HFFc6 (cell line): ENCODE measurements at places on chromosomes 5 and 9.

GRCh38 chr5:40828021-40828631, 6.9 kb downstream of the RPL37 start:
- no peak for DNase-seq

GRCh38 chr5:147956064-147956841, 49.9 kb upstream of the C5orf46 start:
- no peak for DNase-seq

DNA sequence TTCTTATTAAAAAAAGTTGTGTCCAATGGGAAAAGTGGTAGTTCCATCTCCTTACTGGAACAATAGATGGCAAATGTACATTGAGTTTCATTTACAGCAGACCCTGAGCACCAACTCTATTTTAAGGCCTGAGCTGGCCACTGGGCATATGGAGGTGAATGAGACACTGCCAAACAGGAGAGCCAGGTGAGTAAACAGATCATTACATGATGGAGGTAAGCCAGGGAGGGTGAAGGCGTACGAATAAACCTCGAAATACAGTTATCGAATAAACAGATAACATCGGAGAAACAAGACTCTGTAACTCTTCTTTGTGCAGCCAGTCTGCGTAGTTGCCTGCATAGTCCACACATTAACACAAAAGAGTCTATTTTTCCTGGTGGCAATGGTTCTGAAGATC, 446.4 kb upstream of the KLF4 start:
- no peak for DNase-seq

GRCh38 chr9:17401858-17402257, 177.0 kb upstream of the SH3GL2 start:
- no peak for DNase-seq

DNA sequence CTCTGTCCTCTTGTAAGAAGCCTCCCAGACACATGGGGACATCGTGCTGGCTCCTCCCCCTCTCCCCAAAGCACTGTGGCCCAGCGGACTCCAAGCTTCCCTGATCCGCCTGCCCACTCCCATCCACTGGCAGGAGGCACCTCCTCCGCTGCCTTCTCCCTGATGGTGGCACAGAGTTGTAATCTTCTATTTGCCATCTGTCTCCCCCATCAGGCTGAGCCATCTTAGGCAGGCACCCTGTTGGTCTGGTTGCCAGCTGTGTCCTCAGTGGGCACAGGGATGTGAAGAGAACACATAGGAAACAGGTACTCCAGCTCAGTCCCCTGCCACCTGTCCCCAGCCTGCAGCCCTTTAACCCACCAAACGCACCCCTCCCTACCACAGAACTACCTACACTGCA, 5.4 kb upstream of the ZDHHC12 start:
- DNase-seq, result no peak

DNA sequence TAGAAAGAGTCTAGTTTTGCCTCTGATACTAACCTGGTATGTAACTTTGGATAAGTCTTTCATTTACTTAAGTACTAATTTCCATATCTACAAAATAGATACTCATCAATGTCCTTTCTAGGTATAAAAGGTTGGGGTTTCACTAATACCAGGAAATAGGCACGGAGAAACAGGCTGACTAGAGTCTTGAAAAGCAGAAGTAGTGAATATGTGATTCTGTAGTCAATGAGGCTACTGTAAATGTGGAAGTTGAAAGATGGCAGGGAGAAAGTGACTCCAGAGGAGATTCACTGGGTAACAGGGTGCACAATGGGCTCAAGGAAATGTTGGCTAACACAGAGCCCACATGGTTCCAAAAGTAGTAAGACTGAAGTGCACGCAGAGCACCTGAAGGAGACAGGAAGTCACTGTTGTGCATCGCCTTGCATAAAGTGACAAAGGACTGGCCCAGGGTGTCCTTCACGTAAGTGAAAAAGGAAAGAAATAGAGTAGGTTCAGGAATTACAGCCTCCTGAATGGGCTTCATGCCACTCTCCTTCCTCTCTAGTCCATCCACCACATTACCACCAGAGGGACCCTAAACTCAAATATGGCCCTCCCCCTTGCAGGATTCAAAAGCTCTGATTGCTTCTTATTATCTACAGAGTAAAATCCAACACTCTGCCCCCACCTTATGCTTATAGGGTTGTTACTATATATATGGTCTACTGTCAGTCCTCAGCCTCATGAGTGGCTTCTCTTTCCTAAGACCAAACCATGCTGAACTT, 288.0 kb upstream of the SMARCA2 start:
- DNase-seq, result no peak

DNA sequence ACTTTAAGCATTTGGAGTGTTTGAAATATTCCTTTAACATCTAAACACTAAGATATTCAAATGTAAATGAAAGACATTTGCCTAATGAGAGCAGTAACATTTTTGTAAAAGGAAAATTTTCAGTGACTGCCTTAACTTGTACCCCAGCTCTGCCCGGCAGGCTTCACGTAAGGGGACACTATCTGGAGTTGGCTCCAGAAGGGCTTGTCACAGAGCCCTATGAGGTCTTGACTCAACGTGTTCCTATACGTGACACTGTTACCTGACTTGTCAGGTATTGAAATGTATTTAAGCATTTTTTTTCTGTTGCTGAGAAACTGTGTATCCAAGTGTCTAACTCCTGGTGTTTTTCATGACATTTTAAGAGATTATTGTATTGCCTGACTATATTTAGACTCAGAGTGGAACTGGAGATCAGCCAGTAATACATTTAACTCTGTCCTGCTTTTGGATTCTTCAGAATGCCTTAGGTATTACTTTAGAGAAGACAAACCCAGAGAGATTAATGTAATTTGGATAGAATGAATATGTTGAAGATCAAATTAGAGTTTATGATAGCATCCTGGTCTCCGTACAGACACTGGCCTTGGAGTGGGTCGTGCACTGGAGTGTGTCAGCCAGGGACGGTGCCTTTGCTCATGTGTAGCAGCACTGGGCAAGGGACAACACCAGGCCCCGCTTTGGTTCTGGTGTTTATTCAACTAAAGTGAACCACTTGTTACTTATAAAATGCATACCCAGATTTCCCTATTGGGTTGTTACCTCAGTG, 34.6 kb upstream of the PHF2 start:
- DNase-seq, result no peak

DNA sequence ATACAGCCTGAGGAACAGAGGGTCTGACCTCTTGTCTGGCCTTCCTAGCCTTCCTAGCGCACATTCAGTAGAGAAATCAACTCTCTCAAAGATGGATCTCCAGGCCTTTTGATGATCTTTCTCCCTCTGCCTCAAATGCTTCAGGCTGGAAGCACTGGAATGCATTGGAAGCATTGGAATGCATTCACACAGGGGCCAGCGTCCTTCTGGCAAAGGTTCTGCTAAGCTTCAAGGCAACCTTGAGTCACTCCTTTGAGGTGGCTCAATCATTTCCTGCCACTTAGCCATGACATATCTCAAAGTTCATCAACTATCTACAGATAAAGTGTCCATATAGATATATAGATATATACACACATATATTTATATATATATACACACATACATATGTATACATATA, 42.9 kb downstream of the OR2K2 start:
- DNase-seq, result peak; percentile 56

DNA sequence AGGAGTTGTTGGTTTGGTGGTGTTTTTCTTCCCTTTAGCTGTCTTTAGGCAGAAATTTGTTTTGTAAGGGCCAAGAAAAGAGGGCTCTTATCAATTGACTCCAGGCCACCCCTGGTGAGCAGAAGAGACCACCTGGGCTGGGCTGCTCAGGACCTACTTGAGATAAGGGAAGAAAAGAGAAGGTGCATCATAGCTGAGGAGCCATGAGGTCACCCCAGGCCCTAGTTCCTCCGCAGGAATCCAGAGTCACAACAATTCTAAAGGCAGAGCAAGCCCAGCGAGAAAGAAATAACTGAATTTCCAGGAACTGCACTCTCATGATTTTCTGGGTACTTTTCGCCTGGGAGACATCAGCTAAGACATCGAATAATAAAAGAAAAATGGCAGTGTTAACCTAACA, 34.9 kb downstream of the RFK start:
- DNase-seq, result no peak

DNA sequence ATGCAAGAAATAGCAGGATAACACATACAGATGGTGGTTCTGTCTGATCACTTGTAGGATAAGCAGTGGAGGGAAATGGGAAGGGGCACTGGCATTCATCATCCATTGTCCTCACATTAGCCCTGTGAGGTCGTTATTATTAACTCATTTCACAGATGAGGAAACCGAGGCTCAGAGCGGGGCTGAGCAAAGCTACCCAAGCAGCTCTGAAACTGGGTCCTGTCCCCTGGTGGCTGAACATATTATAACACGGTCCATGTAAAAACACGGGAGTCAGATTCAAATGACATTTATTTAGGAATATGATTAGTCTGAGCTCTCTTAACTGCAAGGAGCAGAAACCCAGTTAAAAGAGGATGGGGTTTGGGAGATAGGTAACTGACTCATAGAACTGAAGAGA, 43.1 kb downstream of the HRH2 start:
- DNase-seq, result no peak

- DNase-seq, result peak; percentile 28
Observed at GRCh38 chr9:120937596-120937995, 11.0 kb upstream of the TRAF1 start.

DNA sequence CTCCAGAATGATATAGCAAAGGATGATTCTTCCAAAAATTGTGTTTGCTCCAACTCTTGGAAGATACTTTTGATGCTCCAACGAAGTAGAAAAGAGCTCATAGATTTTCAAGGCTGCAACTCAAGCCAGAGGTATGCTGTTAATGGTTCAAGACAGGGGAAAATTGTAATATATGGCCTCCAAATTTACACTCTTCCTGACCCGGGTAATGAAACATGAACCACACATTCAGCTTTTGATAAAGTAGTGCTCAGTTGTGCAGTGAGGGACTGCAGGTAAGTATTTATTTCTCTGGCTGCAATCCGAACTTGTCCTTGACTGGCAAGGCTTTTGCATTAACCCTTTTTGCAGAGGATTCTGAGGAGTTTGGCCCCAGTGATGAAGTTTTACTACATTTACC, 446.4 kb downstream of the RASEF start:
- no peak for DNase-seq

DNA sequence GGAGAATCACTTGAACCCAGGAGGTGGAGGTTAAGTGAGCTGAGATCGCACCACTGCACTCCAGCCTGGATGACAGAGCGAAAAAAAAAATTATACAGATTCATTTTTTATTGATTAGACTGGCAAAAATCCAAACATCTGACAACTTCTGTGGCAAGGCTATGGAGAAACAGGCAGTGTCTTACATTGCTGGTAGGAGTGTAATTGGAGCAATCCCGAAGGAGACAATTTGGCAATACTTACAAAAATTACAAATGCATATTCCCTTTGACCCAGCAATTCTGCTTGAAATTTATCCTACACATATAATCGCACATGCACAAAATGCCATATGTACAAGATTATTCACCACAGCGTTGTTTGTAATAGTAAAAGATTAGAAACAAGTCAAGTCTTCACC, 86.8 kb downstream of the MAPKAP1 start:
- no peak for DNase-seq

DNA sequence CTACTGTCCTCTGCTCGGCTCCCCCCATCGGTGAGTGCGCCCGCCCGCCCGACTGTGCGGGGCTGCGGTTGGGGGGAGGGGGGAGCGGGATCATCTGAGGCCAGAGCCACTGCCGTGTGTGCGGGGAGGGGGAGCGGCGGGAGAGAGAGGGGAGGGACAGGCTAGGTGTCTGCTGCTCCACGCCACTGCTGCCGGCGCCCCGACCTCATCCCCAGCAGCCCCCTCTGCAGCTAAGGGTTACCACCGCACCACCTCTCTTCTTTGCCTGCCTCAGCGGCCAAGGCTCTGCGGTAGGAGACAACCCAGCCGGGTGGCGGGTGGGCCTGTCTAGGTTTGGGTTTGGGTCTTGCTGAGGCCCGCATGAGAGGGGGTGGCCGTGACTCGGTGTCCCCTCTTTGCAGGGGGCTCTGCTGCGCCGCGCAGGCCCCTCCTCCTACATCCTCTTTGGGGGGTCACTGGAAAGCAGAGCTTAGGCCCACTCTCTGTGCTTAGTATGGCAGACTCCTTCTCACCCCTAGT, 670 bp upstream of the PURA start:
- no peak for DNase-seq

DNA sequence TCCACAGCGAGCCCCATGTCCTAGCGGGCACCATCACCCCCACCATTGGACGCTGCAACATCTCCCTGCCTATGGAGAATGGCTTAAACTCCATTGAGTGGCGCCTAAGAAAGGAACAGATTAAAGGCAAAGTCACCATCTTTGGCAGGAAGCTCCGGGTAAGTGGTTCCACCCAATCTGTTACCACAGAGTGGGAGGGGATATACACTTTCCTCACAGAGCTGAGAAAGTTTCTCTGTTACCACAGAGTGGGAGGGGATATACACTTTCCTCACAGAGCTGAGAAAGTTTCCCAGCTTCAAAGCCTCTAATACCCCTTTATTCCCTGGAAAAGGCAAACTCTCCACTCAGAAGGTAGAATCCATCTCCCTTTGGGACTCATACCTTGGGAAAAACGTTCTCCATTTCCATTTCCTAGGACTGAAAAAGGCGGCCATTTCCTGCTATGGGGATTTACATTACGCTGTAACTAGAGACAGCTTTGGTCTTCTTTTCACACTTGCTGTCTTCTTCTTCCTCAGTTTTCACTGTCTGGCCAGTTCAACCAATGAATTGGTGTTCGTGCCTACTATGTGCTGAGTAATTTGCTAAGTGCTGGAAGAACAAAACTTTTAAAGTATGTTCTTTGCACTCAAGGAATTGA, 63.4 kb upstream of the WWC1 start:
- no peak for DNase-seq

GRCh38 chr5:28517691-28518090, 1479.3 kb upstream of the CDH9 start:
- DNase-seq, result no peak

DNA sequence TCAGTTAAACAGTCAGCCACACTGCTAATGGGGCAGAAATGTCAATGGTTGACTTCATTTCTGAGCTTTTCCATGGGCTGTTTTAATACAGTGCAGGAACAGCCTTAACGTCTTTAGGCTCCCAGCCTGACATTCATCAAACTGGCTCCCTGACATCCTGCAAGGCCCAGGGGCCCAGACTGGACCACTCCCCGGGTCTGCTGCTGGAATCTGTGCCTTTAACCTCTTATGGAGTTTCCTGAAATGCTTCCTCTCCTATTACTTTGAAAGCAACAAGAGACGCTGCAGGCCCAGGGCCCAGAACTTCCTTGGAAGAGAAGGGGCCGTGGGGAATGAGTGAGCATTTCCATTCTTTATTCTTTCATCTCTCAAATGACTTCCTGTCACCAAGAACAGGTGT, 216.8 kb upstream of the PANK3 start:
- DNase-seq, result no peak

GRCh38 chr5:16679863-16680262, 63.1 kb upstream of the RETREG1 start:
- no peak for DNase-seq

GRCh38 chr9:73347720-73348119, 196.1 kb downstream of the ANXA1 start:
- DNase-seq, result no peak

GRCh38 chr9:33472171-33472880, 1.4 kb downstream of the NOL6 start:
- no peak for DNase-seq

GRCh38 chr9:114035845-114036801, 42.0 kb downstream of the AMBP start:
- no peak for DNase-seq

GRCh38 chr5:112757468-112758208, 20.0 kb downstream of the APC start:
- peak; percentile 58 for DNase-seq

GRCh38 chr5:4244306-4244705, 648.7 kb downstream of the IRX1 start:
- DNase-seq, result no peak

- DNase-seq, result no peak
Observed at GRCh38 chr5:169197343-169197742, 103.6 kb downstream of the SLIT3 start.
